ENCODE measurements at places on chromosomes 4 and X. TPM values are rescaled to one million over a fixed set of nuclear protein-coding genes. Genes with fewer than 3 reads are reported as not detected.

LPAR4 gene
- 3.6 TPM for polyA plus RNA-seq

DCK gene
- 20.3 TPM for polyA plus RNA-seq

SOD3 gene
- 5.3 TPM for polyA plus RNA-seq

UNC5C gene
- polyA plus RNA-seq, result 4.1 TPM

TBC1D14 gene
- polyA plus RNA-seq, result 48.9 TPM

- no peak overlapping the region for H3K4me3 ChIP-seq
- H3K4me1 ChIP-seq, result no peaks in the 10 kb centered on the region
- H3K36me3 ChIP-seq, result no peaks in the 10 kb centered on the region
- no peak for DNase-seq
- no peaks in the 10 kb centered on the region for H3K27me3 ChIP-seq
Measured at GRCh38 chrX:39891781-39892180, 206.0 kb downstream of the BCOR start.

DNA sequence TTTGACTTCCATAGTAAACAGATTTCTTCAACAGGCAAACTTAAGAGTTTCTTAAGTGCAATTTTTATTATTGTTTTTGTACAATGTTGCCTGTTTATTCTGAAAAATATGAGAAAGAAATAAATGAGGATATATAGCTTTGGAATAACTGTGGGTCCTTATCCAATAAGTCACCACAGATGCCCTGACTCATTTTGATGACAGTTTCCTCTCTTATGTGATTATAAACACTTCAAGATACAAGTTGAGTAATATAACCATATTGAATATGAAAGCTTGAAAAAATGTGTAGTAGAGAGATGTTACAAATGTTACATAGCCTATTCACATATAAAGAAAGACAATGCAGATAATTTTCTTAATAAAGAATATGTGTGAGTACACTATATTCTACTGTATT, 931.6 kb downstream of the RAPGEF2 start:
- no peak overlapping the region for H3K27ac ChIP-seq
- DNase-seq, result no peak
- no peaks in the 10 kb centered on the region for H3K36me3 ChIP-seq
- H3K4me1 ChIP-seq, result no peaks in the 10 kb centered on the region
- no peak overlapping the region for H3K4me3 ChIP-seq

DNA sequence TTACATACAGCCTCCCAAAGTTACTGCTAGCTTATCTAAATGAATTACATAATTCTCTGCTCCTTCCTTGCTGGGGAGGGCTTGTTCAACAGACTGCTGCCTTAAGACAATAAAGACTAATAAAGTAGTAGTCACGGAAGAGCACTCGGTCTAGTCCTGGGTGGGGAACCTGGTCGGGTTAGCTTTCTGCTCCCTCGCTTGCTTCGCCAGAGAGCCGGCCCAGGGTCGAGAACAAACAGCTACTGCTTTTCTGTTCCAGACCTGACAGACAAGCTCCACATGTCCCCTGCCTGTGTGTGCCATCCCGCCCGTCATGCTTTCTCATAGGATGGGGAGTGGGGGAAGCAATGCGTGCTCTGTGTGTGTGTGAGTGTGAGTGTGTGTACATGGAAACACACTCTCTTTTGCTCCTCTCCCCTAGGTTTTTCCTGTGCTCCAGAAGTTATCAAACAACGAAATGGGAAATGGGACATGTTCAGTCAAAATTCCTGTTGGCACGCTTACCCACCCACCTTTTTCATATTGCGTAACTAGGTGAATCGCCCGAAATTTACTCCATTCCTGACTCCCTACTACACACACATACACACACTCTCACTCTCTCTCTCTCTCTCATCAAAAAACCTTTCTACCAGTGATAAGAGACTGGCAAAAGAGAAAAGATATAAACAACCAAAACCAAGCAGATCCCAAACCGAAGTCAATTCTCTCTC, 1.3 kb downstream of the NPY1R start:
- peak; percentile 39 for DNase-seq
- H3K4me3 ChIP-seq, result peak overlapping the region; percentile 58
- peaks cover 38% of the 10 kb centered on the region for H3K27me3 ChIP-seq
- no peak overlapping the region for H3K27ac ChIP-seq
- H3K4me1 ChIP-seq, result peaks cover 6% of the 10 kb centered on the region

GRCh38 chr4:101280866-101281600, 66.3 kb downstream of the PPP3CA start:
- H3K36me3 ChIP-seq, result no peaks in the 10 kb centered on the region
- no peaks in the 10 kb centered on the region for H3K27me3 ChIP-seq
- DNase-seq, result no peak
- H3K27ac ChIP-seq, result no peak overlapping the region

DNA sequence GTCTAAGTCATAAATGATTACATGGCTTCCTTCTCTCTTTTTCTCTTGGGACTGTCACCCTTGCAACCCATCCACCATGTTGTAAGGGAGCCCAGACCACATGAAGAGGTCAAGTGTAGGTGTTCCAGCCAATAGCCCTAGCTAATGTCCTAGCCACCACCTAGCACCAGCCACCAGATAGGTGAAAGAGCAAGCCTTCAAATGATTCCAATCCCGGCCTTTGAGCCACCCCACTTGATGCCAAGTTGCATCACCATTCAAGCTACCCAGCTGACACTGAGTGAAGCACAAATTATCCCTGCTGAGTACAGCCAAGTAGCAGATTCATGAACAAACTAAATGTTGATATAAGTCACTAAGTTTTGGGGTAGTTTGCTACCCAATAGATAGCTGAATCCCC, 274.3 kb downstream of the BCOR start:
- H3K27me3 ChIP-seq, result peaks cover 6% of the 10 kb centered on the region
- H3K27ac ChIP-seq, result no peak overlapping the region
- no peaks in the 10 kb centered on the region for H3K36me3 ChIP-seq

DNA sequence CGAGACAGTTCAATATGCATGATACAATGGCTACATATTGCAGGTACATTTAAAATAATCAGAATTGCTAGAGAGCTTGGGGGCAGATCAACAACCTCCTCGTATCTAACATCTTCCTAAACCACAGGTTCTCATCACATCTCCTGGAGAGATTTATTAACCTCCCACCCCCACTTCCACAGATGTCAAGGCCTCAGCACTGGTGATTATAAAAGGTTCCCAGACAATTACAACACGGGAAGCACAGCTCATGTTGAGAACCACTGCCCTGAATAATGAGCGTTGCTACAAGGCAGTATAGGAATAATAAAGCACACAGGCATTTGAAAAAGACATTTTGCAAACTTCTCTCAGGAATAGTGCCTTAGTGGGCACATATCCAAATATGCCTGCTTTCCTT, 42.8 kb downstream of the ELOVL6 start:
- no peak for DNase-seq
- H3K4me1 ChIP-seq, result no peaks in the 10 kb centered on the region
- no peak overlapping the region for H3K27ac ChIP-seq
- no peaks in the 10 kb centered on the region for H3K36me3 ChIP-seq
- no peak overlapping the region for H3K4me3 ChIP-seq
- no peaks in the 10 kb centered on the region for H3K27me3 ChIP-seq

GRCh38 chr4:38606587-38606905, 57.5 kb upstream of the KLF3 start:
- H3K4me1 ChIP-seq, result peaks cover 5% of the 10 kb centered on the region
- no peak overlapping the region for H3K27ac ChIP-seq

DNA sequence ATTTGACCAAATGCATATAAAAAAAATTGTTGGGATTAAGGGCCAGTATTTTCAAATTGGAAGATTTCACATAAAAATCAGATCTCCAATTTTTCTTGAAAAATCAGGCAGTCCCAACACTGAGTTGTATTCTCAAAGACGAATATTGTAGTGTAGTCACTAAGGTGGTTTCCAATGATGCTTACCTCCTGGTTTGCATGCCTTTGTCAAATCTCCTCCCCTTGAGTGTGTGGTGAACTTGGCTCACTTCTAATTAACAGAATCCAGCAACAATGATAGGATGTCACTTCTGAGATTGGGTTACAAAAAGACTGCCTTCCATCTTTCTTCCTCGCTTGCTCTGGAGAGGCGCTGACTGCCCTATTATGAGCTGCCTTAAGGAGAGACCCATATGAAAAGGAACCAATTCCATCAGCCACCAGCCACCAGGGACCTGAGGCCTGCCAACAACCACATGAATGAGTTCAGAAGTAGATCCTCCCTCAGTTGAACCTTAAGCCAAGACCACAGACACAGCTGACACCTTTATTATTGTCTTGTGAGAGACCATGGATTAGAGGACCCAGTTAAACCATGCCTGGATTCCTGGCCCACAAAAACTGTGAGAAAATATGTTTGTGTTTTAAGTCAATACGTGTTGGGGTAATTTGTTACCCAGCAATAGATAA, 31.2 kb upstream of the TSPAN5 start:
- no peaks in the 10 kb centered on the region for H3K27me3 ChIP-seq
- no peak overlapping the region for H3K27ac ChIP-seq
- no peak overlapping the region for H3K4me3 ChIP-seq
- DNase-seq, result no peak

GRCh38 chr4:43471950-43472349, 579.4 kb downstream of the GRXCR1 start:
- no peaks in the 10 kb centered on the region for H3K27me3 ChIP-seq
- no peak overlapping the region for H3K4me3 ChIP-seq
- DNase-seq, result no peak
- H3K4me1 ChIP-seq, result no peaks in the 10 kb centered on the region

- H3K27me3 ChIP-seq, result no peaks in the 10 kb centered on the region
- no peak overlapping the region for H3K27ac ChIP-seq
Measured at GRCh38 chr4:140595065-140595464, 26.3 kb upstream of the UCP1 start.

DNA sequence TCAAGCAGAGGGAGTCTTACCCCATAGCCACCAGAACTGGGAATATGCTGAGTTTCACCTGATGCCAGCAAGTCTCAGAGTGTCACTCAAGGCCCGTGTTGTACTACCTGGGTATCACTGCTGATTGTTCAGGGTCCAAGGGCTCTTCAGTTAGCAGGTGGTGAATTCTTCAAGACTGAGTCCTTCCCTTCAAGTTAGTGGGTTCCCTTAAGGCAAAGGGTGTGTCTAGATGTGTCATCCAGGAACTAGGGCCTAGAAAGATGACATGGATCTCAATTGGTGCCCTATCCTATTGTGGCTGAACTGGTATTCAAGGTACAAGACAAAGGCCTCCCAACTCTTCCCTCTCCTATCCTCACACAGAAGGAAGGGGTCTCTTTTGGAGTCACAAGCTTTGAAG, 159.9 kb upstream of the DIPK2B start:
- H3K27ac ChIP-seq, result peak overlapping the region; percentile 78
- no peaks in the 10 kb centered on the region for H3K36me3 ChIP-seq
- no peaks in the 10 kb centered on the region for H3K27me3 ChIP-seq
- no peak overlapping the region for H3K4me3 ChIP-seq
- H3K4me1 ChIP-seq, result peaks cover 14% of the 10 kb centered on the region

DNA sequence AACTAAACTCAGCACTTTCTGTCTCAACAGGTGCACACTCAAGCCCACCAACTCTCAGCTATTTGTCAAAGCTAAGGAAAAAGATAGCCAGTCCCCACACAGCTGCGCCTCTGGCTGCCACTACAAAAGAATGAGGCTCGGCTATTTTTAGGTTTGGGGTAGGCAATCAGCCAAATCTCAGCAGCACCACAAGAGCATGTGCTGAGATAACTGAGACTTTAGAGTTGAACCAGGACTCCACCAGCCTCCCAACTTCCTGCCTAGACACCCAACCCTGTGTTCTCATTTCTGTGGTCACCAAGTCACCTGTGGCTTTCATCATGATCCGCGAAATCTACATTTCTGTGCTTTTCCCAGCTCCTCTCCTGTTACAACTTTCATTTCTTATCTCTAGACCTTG, 28.0 kb downstream of the DMD start:
- H3K4me3 ChIP-seq, result no peak overlapping the region
- no peaks in the 10 kb centered on the region for H3K27me3 ChIP-seq
- no peak overlapping the region for H3K27ac ChIP-seq
- H3K36me3 ChIP-seq, result no peaks in the 10 kb centered on the region
- peak; percentile 5 for DNase-seq
- no peaks in the 10 kb centered on the region for H3K4me1 ChIP-seq

DNA sequence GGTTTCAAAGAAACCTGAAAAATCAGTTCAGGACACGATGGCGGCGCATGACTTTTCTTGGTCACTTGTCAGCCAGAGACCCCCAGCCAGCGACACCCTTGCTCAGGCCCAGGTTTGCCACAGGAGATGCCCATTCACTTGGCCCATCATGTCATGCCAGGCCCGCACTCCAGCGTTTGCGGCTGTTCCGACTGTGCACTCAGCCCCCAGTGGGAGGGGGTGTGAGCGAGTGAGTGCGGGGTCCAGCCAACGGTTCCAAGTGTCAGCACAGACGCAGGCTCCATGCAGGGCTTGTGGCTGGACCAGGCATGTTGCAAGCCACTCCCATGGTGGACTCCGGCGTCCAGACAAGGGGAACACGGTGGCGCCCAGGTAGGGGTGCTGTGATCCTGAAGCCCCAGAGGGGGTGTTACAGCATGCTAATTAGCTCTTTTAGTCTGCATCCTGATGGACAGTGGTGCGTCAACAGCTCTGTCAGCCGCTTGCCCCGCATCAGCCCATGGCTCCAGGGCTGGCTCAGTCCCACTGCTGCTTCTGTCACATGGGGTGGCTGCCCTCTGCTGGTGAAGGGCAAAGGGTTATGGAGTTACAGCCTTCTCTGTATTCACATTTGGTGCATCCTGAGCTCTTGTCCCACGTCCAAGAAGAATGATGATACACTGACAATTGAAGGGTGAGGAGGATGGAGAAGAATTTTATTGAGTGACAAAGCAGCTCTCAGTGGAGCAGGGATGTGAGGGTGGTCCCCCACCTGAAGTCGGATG, 3.7 kb upstream of the MAEA start:
- H3K4me1 ChIP-seq, result peaks cover 6% of the 10 kb centered on the region
- no peak overlapping the region for H3K4me3 ChIP-seq
- no peak for DNase-seq
- H3K36me3 ChIP-seq, result no peaks in the 10 kb centered on the region
- H3K27me3 ChIP-seq, result no peaks in the 10 kb centered on the region
- no peak overlapping the region for H3K27ac ChIP-seq

DNA sequence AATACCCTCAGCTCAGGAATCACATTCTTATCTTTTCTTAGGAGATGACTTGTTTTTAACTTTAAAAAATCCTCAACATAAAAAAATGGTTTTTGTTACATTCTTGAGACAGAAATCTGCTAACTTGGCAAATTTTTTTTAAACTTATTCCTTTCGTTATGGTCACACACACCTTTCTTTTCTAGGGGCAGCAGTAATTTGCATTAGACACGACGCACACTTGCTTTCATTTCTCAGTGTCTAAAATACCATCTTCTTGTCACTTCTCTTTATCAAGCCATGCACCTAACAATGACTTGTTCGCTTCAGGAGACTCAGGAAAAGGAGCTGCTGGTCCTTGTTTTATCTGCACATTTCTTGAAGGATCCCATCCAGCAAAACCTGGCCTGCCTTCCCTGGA, 112.6 kb upstream of the TBL1X start:
- no peaks in the 10 kb centered on the region for H3K36me3 ChIP-seq
- no peak overlapping the region for H3K4me3 ChIP-seq
- H3K27ac ChIP-seq, result no peak overlapping the region
- H3K4me1 ChIP-seq, result no peaks in the 10 kb centered on the region
- H3K27me3 ChIP-seq, result no peaks in the 10 kb centered on the region

GRCh38 chr4:179145746-179146525, 1703.7 kb upstream of the AGA start:
- H3K27me3 ChIP-seq, result no peaks in the 10 kb centered on the region
- DNase-seq, result no peak

- no peak overlapping the region for H3K4me3 ChIP-seq
- no peak overlapping the region for H3K27ac ChIP-seq
- DNase-seq, result no peak
- no peaks in the 10 kb centered on the region for H3K4me1 ChIP-seq
- no peaks in the 10 kb centered on the region for H3K36me3 ChIP-seq
- no peaks in the 10 kb centered on the region for H3K27me3 ChIP-seq
Measured at GRCh38 chrX:123854329-123854728, 5.5 kb upstream of the XIAP start.

GRCh38 chrX:110914281-110914680, 118.7 kb upstream of the CHRDL1 start:
- no peaks in the 10 kb centered on the region for H3K36me3 ChIP-seq
- no peak overlapping the region for H3K4me3 ChIP-seq
- no peak for DNase-seq

Data from large intestine (tissue), 12 donors.